ENCODE measurements at places on chromosomes 7 and 10.

DNA sequence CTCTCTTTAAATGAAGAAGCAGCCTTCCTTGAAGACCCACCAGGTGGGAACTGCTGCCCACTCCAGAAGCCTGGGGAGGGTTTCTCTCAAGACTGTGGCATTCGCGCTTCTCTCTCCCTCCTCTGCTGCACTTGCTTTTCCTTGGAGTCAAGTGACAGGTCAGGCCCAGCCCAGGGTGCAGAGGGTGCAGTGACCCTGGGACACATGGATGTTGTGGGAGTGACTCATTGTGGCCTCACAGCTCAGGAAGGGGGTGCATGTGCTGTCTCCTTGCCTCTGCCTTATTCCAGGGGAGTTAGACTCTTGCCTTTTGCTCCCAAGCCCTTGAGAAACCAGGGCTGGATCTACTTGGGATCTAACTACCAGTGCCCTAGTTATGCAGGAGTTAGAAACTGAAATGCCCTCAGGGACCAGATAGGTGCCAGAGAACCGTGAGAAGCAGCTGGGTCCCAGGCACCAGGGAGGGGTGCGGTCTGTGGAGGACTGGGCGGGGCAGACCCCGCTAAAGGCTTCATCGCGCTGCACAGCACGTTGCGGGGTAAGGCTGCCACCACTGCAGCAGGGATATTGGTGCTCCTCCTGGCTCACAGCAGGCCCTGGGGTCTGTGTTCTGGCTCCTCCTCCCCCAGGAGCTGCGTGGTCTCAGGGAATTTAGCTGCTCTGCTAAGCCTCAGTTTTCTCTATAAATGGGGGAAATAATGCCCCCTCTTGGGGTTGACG is 11.4 kb downstream of the FAM241B start:
- no peak for DNase-seq

DNA sequence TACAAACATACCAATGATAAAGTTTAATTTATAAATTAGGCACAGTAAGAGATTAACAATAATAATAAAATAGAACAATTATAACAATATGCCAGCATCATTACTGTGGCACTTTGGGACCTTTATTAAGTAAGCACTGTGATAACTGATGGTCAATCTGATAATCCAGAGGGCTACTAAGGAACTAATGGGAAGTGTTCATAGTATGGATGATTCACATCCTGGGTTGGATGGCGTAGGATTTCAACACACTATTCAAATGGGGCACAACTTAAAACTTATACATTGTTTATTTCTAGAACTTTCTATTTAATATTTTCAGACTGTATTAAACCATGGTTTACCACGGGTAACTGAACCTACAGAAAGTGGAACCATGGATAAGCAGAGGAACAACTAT is 90.8 kb downstream of the KIF20B start:
- DNase-seq = no peak

- no peak for DNase-seq
Observed at GRCh38 chr10:88086187-88086960, 222.9 kb downstream of the PTEN start.

DNA sequence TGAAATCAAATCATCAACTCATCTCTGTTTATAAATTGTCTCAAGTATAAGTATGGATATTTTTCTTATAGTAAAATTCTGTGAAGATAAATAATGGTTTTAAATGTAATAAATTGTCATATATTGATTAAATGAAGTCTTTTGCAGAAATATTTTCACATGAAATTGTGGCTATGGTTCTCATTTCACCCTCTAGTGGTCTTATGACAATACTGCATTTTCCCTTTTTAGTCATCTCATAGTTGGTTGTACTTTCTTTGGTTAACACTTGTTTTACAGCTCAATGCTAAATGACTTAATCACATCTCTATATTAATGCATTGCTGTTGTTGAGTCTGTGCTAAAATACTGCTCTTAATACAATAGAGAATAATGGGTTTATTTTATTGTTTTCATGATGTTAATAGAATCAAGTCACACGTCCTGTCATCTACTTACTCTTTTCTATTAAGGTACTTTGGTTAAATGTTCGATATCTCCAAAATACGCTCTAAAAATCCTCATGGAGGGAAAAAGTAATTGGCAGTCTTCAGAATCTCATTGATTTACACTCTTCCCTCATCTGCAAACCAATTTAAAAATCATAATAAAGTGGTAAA is 38.0 kb upstream of the CACNA2D1 start:
- no peak for DNase-seq

GRCh38 chr10:101158459-101159058 is 27.5 kb downstream of the TLX1 start:
- DNase-seq = no peak

GRCh38 chr7:29349362-29349761 is 154.8 kb downstream of the CHN2 start:
- no peak for DNase-seq

- DNase-seq = no peak
Observed at GRCh38 chr7:14398526-14398925, 409.1 kb upstream of the ETV1 start.

DNA sequence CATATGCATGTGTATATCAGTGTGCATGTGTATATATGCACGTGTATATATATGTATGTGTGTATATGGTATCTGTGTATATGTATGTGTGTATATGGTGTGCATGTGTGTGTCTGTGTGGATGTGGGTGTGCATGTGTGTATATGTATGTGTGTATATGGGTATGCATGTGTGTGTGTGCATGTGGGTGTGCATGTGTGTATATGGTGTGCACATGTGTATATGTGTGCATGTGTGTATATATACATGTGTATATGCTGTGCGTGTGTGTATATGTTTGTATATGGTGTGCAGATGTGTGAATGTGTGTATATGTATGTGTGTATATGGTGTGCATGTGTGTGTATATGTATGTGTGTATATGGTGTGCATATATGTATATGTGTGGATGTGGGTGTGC is 245.2 kb downstream of the ADAM12 start:
- DNase-seq = no peak

DNA sequence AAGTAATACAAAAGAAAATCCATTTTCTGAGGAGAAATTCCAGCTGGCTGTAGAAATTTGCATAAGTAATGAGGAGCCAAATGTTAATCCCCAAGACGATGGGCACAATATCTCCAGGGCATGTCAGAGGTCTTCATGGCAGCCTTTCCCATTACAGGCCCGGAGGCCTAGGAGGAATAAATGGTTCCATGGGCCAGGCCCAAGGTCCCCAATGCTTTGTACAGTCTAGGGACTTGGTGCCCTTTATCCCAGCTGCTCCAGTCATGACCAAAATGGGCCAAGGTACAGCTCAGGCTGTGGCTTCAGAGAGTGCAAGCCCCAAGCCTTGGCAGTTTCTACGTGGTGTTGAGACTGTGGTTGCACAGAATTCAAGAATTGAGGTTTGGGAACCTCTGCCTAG is 182.5 kb downstream of the GPR158 start:
- DNase-seq = no peak

- DNase-seq = peak; percentile 38
Observed at GRCh38 chr7:7595451-7595850, 28.8 kb downstream of the MIOS start.

DNA sequence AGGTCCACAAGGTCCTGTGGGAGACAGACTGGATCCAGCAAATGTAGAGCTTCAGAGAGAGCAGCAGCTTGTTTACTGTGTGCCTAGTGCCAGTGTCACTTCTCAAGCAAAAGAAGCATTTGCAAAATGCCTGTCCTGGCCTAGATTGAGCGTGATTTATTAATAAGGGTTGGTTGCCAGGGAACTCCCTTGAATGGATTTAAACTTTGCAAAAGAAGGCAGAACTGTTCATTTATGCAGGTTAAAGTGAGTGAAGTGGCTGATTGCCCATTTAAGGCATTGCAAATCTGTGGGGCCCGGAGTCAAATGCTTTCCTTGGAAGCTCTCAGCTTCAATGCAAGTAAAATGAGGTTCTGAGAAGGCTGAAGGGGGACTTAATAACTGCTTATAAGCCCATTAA is 71.3 kb downstream of the CDHR3 start:
- no peak for DNase-seq

DNA sequence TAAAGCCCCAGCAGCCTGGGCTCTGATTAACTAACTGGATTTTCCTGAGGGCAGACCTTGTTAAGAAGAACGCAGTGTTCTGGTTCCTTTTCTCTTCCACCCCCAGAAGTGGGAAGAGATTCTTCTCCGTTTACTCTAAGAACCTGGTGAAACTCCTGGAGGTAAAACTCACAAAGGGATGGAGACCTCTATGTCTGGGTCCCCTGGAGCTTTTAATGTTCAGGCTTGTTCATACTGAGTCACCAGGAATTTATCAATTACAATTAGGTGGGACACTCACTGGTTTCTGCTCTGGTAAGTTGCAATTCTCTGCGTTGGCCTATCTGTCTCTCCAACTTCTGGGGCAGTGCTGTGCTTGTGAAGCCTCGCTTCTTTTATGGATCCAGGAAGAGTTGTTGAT is 73.3 kb upstream of the CACNB2 start:
- no peak for DNase-seq

GRCh38 chr10:422675-423074 is 266.8 kb downstream of the DIP2C start:
- DNase-seq = no peak

DNA sequence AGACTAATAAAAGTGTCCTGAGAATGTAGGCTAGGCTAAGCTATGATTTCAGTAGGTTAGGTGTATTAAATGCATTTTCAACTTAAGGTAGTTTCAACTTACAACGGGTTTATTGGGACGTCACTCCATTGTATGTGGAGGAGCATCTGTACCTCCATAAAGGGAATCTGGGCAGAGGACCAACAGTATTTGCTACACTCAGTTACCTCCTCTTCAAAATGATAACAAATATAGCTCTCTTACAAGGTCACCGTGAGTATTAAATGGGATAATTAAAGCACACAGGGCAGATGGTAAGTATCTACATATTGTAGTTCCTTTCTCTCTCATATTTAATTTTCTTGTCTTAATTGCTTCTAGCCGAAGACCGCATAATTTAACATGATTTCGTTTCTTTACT is 59.0 kb upstream of the FGL2 start:
- no peak for DNase-seq

GRCh38 chr10:123558651-123559050 is 107.5 kb upstream of the GPR26 start:
- DNase-seq = no peak

- no peak for DNase-seq
Observed at GRCh38 chr7:92841192-92841591, 4.8 kb upstream of the CDK6 start.

Measured in CD4-positive, alpha-beta T cell treated with Interleukin-15 for 4 hours (primary cell).